ENCODE measurements at places on chromosomes 13 and 19.

DNA sequence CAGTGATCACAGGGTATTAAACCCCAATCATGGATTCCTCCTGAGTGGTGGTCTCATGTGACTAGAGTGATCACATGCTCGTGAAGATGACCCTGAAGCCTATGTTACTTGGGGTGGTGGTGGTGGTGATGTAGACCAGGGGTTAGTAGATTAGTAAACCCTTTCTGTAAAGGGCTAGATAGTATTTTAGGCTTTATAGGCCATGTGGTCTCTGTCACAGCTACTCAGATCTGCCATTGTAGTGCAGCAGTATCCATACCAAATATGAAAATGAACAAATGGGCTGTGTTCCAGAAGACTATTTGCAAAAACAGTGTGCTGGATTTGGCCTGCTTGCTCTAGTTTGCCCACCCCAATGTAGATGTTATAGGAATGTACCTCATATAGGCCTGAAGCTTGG is 9.4 kb downstream of the NDFIP2 start:
- DNase-seq = no peak

DNA sequence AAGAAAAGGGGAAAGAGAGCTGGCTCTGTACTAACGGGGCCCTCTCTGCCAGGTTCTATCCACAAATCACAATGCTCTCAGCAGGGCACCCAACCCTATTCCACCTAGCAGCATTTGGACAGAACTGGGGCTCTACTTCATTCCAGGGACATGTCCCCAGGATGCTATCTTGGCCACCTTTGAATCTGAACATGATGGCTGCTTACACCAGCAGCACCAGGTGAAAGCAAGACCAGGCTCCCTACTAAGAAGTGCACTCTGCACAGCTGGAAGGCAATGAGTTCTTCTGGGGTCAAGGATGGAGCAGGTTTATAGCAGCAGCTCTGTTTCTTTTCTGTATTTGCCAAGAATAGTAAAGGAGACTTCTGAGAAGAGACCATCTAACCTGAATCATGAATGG is 222.4 kb downstream of the DACH1 start:
- no peak for DNase-seq

DNA sequence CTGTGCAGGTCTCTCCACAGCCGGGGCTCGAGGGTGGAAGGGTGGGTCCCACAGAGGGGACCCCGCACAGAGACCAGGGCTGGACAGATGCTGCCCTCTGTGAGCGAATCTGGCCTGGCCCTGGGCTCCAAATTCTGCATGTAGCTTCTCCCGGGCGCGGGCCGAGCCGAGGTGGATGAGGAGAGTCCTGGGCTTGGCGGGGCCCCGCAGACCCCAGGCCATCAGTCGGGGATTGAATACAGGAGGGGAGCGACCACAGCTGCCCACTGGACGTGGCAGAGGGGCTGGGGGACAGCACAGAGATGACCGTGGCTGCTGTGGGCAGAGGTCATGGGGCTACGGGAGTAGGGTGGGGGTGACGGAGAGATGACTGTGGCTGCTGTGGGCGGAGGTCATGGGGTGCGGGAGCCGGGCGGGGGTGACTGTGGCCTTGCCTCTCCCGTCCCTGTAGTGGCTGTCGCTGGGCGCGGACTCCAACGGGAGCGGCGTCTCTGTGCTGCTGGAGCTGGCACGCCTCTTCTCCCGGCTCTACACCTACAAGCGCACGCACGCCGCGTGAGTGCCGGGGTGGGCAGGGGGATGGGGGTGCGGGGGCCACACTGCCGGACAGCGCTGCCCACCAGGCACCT is 15.5 kb downstream of the NCLN start:
- DNase-seq = no peak

DNA sequence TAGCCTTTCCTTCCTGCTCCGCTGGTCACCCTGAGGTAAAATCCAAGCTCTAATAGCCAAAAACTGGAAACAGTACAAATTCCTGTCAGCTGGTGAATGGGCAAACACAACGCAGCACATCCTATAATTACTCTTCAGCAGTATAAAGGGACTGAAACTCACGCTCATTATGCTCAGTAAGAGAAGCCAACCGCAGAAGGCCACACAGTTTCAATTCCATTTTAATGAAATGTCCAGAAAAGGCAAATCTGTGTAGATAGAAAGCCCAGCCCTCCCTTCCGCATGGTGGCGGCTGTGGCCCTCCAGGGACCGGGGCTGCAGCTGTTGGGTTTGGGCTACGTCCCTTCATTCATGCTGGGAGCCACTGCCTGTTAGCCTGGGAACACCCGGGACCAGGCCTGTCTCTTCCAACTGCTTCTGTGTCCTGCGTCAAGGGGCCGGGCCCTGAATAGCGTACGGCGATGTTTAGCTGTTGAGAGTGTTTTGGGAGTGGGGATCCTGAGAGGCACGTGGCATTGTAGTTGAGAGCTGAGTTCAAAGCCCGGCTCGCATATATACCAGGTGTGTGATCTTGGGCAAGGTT is 23.5 kb downstream of the NKPD1 start:
- no peak for DNase-seq

- no peak for DNase-seq
Measured at GRCh38 chr19:8610041-8610935, at the start of gene ADAMTS10. TSS of gene ADAMTS10 (minus strand) at chr19:8610715. CDS start at chr19:8605710, 5,005 bp downstream.

GRCh38 chr19:15550929-15551292 is 42.6 kb downstream of the CYP4F22 start:
- DNase-seq = no peak

- DNase-seq = no peak
Measured at GRCh38 chr13:112583592-112584277, 4.2 kb downstream of the TUBGCP3 start.

DNA sequence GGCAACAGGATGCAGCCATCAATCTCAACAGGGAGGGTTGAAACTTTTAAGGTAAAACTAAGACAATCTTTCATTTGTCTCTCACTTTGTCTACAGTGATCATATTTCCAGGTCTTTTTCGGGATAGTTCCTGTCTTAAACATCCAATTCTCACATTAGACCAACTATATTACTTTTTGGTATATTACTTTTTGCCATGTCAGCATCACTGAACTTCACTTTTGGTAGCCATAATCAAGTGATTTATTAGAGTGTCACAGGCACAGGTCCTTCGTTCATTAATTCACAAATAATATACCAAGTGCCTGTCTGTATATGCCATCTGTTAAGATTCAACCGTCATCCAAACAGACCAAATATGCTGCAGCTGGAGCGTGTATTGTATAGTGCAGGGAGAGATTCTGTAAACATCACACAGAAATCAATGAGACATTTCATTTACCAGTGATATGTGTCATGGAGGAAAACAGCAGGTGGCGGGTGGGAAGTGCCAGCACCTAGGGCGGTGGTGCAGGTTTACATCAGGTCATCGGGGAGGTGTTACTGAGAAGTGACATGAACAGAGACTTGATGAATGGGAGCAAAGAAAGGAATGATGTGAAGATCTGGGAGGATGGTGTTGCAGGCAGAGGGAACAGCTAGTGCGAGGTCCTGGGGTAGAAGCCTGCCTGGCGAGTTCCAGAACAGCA is 24.9 kb downstream of the ARHGEF7 start:
- DNase-seq = peak; percentile 76

DNA sequence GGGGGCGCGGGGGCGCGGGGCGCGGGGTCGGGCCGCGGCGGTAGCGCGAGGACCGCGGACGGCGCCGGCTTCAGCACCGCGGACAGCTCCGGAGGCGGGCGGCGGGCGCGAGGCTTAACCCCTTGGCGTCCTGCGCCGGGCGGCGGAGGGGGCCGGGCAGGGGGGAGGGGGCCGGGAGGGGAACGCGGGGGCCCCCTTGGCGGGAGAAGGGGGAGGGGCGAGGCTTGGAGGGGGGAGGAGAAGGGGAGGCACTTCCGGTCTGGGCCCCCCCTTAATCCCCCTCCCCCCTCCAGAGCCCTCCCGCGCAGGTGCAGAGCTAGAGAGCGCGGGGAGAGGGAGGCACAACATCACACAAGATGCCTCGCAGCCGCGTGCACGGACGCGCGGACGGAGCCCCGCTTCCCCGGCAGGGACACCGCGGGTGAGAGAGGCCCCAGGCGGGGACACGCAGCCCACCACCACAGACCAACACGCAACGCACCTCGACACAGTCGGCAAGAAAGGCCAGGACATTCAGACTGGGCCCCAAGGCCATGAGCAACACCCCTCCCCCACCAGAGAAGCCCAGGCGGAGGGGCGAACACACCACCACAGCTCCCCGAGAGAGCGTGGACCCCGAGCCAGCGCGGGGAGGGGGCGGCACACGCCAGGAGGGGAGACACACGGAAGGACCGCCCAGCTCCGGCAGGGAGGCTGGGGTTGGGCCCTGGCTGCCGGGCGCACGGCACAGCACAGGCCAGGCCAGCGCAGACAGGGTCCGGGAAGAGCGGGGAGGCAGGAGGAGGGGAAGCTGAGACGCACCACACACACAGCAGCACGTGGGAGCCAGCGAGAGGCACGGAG is 24.1 kb downstream of the SHANK1 start:
- peak; percentile 40 for DNase-seq

GRCh38 chr13:112994781-112995355 is 25.9 kb downstream of the MCF2L start:
- DNase-seq = no peak

- DNase-seq = no peak
Measured at GRCh38 chr19:11639245-11639601, 41.9 kb downstream of the ZNF627 start.

- DNase-seq = no peak
Measured at GRCh38 chr13:39825886-39826285, 170.4 kb downstream of the COG6 start.

- DNase-seq = no peak
Measured at GRCh38 chr13:68808456-68808855, 1299.2 kb upstream of the ATXN8OS start.

DNA sequence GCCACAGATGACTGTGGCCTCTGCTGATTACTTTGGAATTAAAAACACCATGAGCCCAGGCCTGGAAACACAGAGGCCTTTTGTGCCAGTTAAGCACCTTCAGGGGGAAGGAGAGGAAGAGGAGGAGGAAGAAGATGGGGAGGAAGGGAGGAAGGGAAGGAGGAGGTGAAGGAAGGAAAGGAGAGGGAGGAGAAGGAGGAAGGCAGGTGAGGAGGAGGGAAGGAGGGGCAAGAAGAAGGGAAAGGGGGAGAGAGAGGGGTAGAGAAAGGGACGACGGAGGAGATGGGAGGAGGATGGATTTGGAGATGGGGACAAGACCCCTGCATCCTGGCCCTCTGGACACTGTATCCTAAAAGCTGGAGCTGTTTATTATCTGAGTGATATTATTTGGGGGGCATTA is 231.0 kb downstream of the UQCRFS1 start:
- DNase-seq = no peak

DNA sequence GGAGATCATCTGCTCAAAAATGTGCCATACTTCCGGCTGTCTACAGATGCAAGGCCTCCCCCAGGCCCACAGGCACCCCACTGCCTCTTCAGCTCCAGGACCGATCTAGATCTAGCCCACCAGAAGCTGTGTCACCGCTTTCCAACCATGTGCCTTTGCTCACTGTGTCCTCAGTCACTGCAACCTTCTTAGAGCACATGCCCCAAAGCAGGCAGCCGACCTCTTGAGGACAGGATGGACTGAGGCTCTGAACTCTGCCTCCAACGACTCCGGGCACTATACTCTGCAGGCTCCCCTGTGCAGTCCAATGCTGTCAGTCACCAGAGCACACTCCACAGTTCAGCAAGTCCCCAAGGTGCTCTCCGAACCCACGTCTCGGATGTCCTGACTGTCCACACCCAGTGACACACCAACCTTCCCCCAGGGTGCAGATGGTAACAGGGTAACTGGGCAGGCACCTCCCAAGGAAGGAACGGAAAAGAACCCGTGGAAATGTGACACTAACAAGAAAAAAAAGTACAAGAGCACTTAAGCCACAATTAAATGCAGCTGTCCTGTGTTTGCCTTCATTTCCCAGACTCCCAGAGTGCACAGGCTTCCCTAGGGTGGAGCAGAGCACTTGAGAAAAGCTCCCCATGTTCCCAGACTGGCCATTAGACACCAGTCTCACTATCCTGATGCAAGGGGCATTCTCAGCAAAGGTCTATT is 4.8 kb downstream of the STK24 start:
- peak; percentile 54 for DNase-seq

GRCh38 chr13:42409075-42409474 is 137.1 kb downstream of the AKAP11 start:
- DNase-seq = no peak

DNA sequence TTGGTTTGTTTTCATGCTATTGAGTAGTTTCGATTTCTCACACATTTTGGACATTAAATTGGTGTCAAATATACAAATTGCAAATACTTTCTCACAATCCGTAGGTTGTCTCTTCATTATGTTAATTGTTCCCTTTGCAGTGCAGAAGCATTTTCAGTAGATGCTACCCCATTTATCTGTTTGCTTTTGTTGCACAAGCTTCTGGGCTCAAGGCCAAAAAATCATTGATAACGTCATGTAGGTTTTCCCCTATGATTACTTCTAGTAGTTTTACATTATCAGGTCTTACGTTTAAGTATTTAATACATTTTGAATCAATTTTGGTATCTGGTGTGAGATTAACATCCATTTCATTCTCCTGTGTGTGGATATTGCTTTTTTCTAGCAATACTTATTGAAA is 14.0 kb upstream of the ZNF347 start:
- no peak for DNase-seq

GRCh38 chr13:34034411-34034810 is 216.5 kb downstream of the RFC3 start:
- DNase-seq = no peak

DNA sequence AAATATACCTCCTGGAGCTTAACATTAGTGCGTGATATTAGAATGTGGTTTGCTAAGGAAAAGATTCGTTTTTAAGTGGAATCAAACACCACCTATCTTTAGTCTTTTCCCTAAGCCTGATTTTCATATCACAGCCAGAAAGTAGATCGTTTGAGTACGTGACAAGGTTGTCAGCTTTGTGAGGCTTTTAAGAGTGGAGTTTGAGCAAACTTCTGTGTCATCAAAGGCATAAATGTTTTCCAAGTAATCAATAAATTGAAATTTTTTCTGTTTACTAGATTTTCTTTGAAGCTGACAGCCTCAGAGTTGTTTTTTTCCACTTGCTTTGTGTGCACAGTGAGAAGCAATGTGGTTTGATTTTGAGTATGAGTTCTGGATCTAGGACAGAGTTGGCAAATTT is 6.5 kb upstream of the ZNF331 start:
- DNase-seq = no peak

GRCh38 chr13:83716121-83716520 is 166.2 kb downstream of the SLITRK1 start:
- no peak for DNase-seq

- peak; percentile 76 for DNase-seq
Measured at GRCh38 chr13:100646030-100646673, 28.4 kb downstream of the TMTC4 start.

Data from NCI-H1092 (cell line).